ENCODE measurements at places on chromosomes 1 and 21.

GRCh38 chr1:153261281-153262069 lies 2.0 kb downstream of the LORICRIN start:
- peak; percentile 46 for DNase-seq

GRCh38 chr21:37452227-37452626 lies 85.7 kb downstream of the DYRK1A start:
- DNase-seq, result no peak

DNA sequence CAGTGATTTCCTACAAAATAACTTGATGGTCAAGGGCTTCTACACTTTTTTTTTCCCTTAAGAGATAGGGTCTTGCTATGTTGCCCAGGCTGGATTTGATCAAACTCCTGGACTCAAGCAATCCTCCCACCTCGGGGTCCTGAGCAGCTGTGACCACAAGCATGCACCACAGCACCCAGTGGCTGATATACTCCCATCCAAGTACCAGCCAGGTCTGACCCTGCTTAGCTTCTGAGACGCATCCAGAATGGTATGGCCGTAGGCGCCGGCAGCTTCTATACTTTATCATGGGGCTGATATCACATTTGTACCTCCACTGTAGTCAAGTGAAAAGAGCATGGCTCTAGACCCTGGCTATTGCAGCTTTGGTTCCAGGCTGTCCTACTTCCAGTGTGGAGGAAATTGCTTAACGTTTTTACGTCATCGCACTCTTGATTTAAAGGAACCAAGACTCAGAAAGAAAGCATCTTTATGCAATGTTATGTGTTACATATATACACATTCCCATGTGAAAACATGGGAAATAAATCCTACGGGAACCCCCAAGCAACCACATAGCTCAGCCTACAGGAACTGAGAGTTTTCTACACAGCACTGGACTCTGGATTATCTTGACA lies 39.5 kb downstream of the PDPN start:
- DNase-seq, result no peak

DNA sequence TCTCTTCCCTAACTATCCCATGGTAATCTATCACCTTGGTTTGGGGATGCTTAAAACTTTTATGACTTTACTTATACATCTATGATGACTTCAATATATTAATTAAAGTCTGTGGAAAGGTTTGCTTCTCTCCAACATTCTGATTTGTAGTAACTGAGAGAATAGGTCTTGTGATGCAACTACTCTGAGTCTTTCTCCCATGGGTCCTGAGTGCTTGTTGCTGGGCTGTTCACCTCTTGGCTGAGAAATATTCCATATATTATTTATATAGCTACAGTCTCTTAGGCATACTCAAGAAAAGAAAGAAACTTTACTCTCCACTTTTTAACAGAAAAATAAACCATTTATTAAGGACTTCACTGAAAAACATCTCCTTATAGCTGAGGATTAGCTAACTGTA lies 119.3 kb upstream of the PLPPR5 start:
- no peak for DNase-seq

GRCh38 chr1:21175324-21175669 lies 1.4 kb downstream of the EIF4G3 start:
- DNase-seq, result peak; percentile 61

- no peak for DNase-seq
Observed at GRCh38 chr1:21648352-21648730, 20.8 kb downstream of the RAP1GAP start.

- no peak for DNase-seq
Observed at GRCh38 chr1:29823561-29823960, 587.2 kb downstream of the PTPRU start.

- peak; percentile 45 for DNase-seq
Observed at GRCh38 chr1:17759114-17759513, 4.0 kb downstream of the ACTL8 start.

- no peak for DNase-seq
Observed at GRCh38 chr21:42057851-42058437, 13.2 kb upstream of the UMODL1 start.

GRCh38 chr1:109769330-109770078 lies 5.8 kb upstream of the EPS8L3 start:
- no peak for DNase-seq

DNA sequence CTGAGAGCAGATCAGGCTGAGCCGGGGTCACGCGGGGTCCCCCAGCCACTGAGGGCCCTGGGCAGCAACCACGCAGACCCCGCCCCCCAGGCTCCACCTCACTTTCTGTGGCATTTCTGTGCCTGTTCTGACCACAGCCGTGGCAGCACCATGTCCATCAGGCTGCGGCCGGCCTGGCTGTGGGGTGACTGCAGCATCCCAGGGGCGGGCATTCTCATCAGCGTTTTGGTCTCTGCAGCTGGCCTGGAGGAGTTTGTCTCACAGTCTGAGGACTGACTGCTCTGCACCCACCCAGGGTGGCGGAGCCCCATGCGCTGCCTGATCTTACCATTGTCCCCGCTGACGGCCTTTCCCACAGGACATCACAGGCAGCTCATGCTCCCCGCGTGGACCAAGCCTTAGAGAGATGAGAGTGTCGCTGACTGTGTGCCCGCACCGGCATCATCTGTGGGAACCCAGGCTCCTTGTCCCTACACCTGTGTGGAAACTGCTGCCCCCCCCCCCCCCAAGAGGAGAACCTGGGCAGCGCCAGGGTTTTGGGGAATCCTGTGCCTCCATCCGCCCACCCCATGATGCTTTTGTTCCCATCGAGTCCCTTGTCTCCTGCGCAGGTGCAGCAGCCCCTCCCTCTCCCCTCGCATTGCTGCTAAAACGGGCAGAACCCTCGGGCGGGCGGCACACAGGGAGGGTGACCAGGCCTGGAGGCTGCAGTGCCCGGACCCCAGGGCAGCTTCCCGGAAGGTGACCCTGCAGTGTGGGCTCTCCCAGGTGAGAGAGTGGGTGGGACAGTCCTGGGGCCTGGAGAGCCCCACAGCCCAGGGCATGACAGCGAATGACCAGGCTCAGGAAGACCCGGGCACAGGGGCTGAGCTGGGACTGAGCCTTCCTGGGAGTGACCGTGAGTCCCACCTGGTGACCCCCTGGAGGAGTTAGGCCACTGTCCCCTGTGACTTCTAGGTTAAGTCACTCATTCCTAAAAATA lies 1.8 kb downstream of the KRTAP10-1 start:
- DNase-seq, result no peak

GRCh38 chr1:160342953-160343869 lies at the start of the genes COPA and NCSTN:
Gene COPA, minus strand, starts transcription at chr1:160343250. Its CDS starts 80 bp downstream, at chr1:160343170.
Gene NCSTN, plus strand, starts transcription at chr1:160343383. Its CDS starts 14 bp downstream, at chr1:160343397.
- peak; percentile 96 for DNase-seq

- DNase-seq, result no peak
Observed at GRCh38 chr1:67632356-67632755, 52.6 kb upstream of the GADD45A start.

- no peak for DNase-seq
Observed at GRCh38 chr1:62336638-62336994, 17.4 kb upstream of the KANK4 start.

- DNase-seq, result no peak
Observed at GRCh38 chr1:214473387-214473786, 78.0 kb downstream of the PTPN14 start.

DNA sequence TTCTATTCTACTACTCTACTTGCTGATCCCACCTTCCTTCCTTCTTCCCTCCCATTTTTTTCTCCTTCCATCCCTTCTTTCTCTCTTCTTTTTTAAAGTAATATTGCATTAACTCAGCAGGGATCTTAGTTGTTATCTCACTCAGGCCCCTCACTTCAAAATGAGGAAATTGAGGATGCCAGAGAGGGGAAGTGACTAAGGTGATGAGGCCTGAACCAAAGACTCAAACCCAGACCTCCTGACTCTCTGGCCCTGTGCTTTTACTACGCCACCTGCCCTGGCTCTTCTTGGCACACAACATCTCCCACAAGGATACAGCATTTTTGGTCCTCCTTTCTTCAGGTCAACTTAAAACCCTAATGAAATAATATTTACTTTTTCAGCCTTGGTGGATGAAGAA lies 151.7 kb upstream of the ZNF648 start:
- no peak for DNase-seq

DNA sequence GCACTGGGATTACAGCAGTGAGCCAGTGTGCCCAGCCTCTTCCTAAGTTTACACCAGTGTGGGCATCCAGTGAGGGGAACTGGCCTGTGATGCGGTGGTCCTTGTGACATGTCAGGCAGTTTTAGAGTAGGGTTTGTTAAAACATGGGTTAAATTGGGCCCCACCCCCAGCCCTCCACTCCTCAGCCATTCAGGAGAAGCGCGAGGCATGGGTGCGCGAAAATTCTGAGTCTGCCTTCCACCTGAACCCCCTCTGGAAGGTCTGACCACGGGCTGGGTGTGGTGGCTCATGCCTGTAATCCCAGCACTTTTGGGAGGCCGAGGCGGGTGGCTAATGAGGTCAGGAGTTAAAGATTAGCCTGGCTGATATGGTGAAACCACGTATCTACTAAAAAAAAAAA lies 51.7 kb downstream of the SKI start:
- no peak for DNase-seq

- DNase-seq, result no peak
Observed at GRCh38 chr21:39630191-39630591, 17.5 kb downstream of the B3GALT5 start.

DNA sequence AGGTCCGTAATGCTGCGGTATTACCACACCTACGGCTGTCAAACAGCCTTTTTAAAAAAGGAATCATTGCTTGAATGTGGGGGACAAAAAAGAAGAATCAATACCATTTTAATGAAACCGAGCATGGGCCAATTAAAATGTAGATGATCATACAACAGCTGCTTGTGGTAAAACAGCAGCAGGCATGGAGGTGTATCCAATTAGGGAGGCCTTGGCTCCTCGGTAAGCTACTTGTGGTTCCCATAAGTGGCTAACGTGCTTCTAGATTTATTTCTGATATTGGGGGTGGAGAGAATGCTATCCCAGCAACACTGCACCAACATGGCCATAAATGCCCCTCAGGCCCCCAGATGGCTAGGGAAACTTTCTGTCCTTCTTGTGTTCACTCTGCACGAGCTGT lies 1.8 kb downstream of the PTPN14 start:
- DNase-seq, result no peak

- no peak for DNase-seq
Observed at GRCh38 chr21:41243107-41243506, 73.5 kb upstream of the FAM3B start.

GRCh38 chr1:208183977-208184911 lies 59.9 kb downstream of the PLXNA2 start:
- no peak for DNase-seq

- DNase-seq, result no peak
Observed at GRCh38 chr1:26335774-26336476, 18.0 kb downstream of the CRYBG2 start.

Data from activated CD4-positive, alpha-beta T cell treated with anti-CD3 and anti-CD28 coated beads, Interleukin-10, Interleukin-2, amounts not matched to agents 100 ng/mL and 50 ng/mL, durations not matched to agents 16 hours and 8 hours (primary cell).